Neuronal stem cell (in vitro differentiated cells): ENCODE measurements at places on chromosomes 7 and 10.
A peak's percentile ranks its signal among the peaks of the same experiment; 100 is the strongest.

DNA sequence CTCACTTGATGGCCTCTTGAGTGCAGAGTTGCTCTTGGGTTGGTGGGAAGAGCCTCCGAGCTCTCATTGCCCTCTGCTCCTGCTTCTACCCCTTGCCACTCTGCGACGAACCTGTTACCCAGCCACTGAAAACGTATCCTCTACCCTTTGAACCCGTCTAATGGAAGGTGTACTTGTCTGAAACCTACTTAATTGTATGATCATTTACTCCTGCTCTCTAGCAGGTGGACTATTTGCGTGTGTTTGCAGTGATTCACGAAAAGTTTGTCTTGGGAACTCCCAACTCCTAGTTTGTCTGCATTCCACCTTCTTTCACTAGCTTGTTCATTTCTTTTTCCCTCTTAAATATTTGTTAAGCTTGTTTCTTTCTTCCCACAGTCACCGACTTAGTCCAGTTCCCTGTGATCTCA is 503 bp downstream of the CROT start:
- peak overlapping the region; percentile 85 for H3K4me3 ChIP-seq
- H3K36me3 ChIP-seq, result peaks cover 54% of the 10 kb centered on the region
- no peak for DNase-seq
- peak overlapping the region; percentile 65 for H3K27ac ChIP-seq
- H3K27me3 ChIP-seq, result no peaks in the 10 kb centered on the region

DNA sequence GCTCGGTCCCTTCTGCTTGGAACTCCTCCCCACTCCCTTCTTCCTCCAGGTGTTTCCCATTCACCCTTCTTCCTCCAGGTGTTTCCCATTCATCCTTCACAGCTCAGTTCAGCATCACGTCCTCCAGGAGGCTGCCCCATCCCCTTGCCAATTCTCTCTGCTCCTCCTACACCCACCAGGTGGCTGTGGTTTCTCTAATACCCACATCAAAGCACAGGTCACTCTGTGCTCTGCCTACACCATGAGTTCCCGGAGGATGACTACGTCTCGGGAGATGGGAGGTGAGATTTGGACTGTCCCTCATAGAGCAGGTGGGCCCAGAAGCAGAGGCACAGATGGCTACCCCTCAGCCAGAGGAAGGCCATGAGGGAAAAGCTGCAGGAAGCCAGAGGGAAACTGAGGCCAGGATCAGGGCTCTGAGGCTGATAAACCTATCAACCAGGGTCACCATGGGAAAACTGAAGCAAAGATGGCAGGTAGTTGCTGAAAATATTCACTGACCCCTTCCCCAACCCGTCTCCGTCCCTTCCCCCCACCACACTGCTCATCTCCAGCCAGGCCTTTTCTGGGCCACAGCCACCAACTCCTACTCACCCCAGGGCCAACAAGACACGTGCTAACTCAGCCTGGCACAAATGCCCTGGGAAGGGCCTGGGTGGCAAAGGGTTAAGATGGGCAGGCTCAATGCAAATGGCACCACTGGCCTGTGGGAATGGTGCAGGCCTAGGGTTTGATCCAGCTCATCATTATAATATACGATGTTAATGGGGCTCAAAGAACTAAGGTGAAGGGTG is 56.6 kb upstream of the CPXM2 start:
- DNase-seq, result no peak
- no peaks in the 10 kb centered on the region for H3K36me3 ChIP-seq
- no peak overlapping the region for H3K27ac ChIP-seq
- no peaks in the 10 kb centered on the region for H3K4me1 ChIP-seq

- no peak overlapping the region for H3K4me3 ChIP-seq
- no peaks in the 10 kb centered on the region for H3K36me3 ChIP-seq
- peaks cover 2% of the 10 kb centered on the region for H3K4me1 ChIP-seq
- H3K27me3 ChIP-seq, result no peaks in the 10 kb centered on the region
- H3K27ac ChIP-seq, result no peak overlapping the region
These were observed 139.8 kb upstream of the AOAH start for GRCh38 chr7:36863901-36864701.

DNA sequence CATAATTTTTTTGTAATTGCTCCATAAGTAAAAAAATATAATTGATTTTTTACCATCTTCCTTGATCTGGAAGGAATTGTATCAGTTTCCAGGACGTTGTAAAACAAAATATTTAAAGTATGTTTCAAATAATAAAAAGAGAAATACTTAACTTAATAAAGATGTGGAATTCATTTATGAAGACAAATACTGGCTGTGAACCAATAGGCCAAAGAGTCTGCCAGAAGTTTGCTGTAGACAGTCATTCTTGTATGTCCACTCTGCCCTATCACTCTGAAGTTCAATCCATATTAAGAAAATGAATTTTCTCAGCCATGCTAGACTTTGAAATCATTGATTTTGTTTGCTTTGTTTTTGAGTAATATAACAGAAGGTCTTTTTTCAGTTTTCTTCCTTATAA is 256.4 kb downstream of the TRIL start:
- no peak overlapping the region for H3K4me3 ChIP-seq
- no peaks in the 10 kb centered on the region for H3K36me3 ChIP-seq
- H3K4me1 ChIP-seq, result peaks cover 2% of the 10 kb centered on the region
- no peak for DNase-seq

DNA sequence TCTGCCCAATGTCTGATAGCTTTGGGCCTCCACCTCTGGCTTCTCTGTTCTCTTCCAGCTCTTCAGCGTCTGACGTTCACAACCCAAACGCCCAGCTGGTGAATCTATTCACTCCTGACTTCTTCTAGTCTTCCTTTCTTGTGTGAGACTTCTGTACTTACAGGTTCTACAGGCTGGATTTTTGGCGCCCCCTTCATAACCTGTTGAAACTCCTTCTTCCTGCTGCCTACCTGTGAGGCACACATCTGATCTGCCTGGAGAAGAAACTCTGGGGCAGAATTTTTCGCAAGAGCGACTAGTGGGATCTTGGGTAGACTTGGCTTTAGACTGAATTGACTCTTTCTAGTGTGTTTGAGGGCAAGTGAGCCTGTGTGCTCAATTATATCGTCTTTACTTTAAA is 249.3 kb downstream of the REEP3 start:
- DNase-seq, result no peak
- H3K4me3 ChIP-seq, result no peak overlapping the region
- no peaks in the 10 kb centered on the region for H3K27me3 ChIP-seq
- no peaks in the 10 kb centered on the region for H3K4me1 ChIP-seq
- H3K27ac ChIP-seq, result no peak overlapping the region

DNA sequence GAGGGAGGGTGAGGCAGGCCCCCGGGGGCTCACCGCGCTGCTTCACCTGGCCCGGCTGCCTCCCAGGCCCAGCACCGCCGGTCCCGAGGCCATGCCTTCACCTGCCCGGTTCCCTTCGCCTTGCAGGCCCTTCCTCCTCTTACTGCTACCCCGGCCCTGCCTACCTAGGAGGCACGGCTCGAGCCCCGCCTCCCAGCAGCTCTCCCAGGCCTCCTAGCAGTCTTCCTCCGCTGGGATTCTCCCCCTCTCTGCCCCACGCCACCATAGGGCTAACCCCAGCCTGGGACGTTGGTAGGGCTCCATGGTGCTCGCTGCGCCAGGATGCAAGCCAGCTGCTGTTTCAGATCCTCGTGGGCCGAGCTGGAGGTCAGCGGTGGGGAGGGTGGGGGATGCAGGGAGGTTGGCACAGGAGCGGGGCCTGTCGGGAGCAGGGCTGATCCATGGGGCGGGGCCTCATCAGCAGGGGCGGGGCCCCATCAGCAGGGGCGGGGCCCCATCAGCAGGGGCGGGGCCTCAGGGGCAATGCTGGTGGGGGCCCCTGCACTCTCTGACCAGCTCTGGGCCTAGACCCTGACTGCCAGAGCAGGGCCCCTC is 63.3 kb downstream of the RASGEF1A start:
- DNase-seq, result no peak
- peaks cover 2% of the 10 kb centered on the region for H3K36me3 ChIP-seq
- peaks cover 10% of the 10 kb centered on the region for H3K4me1 ChIP-seq
- peaks cover 3% of the 10 kb centered on the region for H3K27me3 ChIP-seq

DNA sequence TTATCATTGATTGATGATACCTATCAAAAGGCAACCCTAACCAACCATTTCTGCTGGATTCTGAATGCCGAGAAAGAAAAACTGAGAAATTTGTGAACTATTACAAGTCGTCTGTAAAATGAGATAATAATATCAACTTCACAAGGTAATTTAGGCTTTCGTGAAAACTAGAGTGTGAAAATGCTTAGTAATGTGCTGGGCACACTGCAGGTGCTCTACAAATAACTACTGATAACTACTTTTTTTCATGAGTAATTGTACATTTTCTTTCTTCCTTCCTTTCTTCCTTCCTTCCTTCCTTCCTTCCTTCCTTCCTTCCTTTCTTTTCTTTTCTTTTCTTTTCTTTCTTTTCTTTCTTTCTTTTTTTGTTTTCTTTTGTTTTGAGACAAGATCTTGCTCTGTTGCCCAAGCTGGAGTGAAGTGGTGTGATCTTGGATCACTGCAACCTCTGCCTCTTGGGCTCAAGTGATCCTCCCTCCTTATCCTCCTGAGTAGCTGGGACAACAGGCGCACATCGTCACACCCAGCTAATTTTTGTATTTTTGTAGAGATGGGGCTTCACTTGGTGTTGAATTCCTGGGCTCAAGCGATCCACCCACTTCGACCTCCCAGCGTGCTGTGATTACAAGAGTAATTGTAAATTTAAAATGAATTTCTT is 42.9 kb downstream of the BMPR1A start:
- H3K27ac ChIP-seq, result no peak overlapping the region
- H3K4me1 ChIP-seq, result peaks cover 6% of the 10 kb centered on the region

GRCh38 chr10:11880151-11881029 is 57.2 kb downstream of the PROSER2 start:
- H3K4me3 ChIP-seq, result no peak overlapping the region
- H3K4me1 ChIP-seq, result peaks cover 12% of the 10 kb centered on the region
- no peak overlapping the region for H3K27ac ChIP-seq
- no peaks in the 10 kb centered on the region for H3K27me3 ChIP-seq
- no peak for DNase-seq

DNA sequence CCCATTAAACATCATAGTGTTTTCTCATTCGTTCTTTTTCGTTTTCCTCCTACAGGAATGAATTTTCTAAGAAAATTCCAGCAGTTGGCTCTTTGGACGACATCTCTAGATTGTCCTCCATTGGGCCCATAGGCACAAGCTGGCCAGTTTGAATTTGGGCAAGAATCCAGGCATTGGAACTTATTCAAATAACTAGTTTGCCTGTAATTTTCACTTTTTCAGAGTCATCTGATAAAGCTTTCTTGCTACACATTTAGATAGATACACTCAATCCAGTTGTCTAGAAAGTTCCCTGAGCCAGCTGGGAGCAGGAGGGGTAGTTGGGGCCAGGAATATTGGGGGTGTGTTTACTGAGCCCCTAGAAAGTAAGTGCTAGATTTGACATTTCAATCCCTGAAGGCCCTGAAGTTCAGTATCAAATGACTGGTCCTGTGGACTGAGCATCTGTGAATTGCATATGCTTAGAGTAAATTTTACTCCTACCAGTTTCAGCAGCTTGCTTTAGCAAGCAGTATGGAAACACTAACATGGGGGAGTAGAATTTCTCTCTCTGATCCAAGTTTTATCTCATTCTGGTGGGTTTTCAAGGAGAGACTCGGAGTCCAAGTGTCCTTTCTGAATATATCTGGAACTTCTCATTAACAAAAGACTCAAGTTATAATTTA is 5.2 kb downstream of the EGFR start:
- no peaks in the 10 kb centered on the region for H3K4me1 ChIP-seq
- no peaks in the 10 kb centered on the region for H3K36me3 ChIP-seq
- no peak overlapping the region for H3K27ac ChIP-seq
- H3K4me3 ChIP-seq, result no peak overlapping the region
- no peak for DNase-seq
- no peaks in the 10 kb centered on the region for H3K27me3 ChIP-seq

- no peak for DNase-seq
- H3K27ac ChIP-seq, result no peak overlapping the region
- no peaks in the 10 kb centered on the region for H3K4me1 ChIP-seq
- H3K36me3 ChIP-seq, result no peaks in the 10 kb centered on the region
- no peaks in the 10 kb centered on the region for H3K27me3 ChIP-seq
- no peak overlapping the region for H3K4me3 ChIP-seq
These were observed 80.4 kb downstream of the PPP1R3C start for GRCh38 chr10:91552274-91553095.

DNA sequence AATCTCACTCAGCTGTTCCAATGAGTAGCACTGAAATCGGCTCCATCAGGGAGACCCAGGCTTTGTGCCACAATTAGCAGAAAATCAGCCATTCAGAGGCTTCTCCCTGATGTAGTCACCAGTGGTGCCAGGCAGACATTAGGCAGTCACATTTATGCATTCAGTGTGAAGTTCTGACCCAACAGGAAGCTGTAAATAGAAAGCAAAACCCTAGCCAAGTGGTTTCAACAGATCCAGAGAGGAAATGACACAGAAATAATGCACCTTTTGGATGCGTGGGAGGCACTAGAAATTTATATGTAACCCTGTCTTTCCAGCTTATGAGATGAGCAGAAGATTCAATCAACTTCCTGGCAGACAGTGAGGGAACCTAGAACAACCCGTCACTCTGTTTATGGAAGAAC is 186.4 kb downstream of the PDE1C start:
- no peaks in the 10 kb centered on the region for H3K27me3 ChIP-seq
- DNase-seq, result no peak
- no peaks in the 10 kb centered on the region for H3K36me3 ChIP-seq
- H3K4me1 ChIP-seq, result no peaks in the 10 kb centered on the region

DNA sequence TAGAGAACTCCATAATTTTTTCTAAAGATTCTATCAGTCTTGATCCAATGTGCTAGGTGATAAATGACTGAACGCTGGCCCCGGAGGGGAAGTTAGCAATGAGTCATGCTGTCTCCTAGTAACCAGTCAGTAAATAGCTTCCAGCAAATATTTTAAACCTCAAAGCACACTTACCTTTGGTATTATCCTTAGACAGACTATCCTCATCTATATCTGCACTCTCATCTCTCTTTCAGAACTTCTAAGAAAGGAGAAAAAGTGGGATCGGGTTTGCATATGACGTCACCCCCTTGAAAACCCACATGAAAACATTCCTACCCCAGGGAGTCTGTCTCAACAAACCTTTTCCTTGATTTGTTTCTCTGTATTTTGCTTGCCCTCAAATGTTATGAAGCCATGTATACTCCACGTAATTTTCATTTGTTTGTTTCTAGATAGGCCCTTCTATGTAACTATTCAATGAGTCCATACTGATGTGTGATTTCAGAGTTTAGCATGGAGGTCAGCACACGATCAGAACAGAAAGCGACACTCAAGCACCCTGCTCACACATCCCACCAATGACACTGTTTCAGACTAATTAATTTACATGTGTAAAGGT is 174.9 kb upstream of the NRP1 start:
- no peaks in the 10 kb centered on the region for H3K36me3 ChIP-seq
- no peak overlapping the region for H3K4me3 ChIP-seq
- H3K4me1 ChIP-seq, result no peaks in the 10 kb centered on the region
- no peak for DNase-seq
